ENCODE measurements at places on chromosomes 7 and 10.

DNA sequence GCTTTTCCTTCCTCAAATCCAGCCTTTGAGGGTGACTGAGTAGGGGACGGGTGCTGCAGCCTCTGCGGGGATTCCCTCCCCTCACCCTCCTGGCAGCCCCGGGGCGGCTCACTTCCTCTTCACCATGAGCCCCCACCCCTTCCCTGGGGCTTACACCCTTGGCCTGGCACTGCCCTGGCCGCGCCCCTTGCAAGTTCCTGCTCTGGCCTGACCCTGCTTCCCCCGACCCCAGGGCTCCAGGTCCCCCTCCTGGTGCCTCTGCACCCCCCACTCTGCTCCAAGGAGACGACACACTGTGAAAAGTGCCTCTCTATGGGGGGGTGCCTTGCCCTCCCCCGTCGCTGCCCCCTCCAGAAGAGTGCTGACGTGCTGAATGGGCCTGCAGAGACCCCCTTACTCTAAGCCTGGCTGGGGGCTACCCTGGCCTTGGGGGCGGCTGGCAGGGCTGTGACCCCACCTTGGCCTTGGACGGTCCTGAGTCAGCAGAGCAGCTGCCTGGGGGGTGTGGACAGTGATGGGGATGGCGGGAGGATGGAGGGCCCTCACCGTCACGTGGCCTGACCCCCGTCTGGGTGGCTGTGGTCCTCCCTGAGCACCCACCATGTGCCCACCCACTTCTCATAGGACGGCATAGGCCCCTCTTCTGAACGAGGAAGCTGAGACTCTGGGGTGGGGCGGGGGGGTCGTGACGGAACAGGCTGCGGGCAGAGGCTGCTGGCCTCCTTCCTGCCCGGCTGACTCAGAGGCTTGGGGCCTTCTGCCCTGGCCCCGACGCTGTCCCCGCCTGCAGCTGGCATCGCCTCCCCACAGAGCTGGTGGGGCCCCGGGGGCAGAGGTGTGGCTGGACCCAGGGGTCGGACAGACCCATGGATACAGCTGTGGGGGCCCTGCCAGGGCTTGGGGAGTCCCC lies 9.8 kb downstream of the LFNG start:
- DNase-seq = no peak

DNA sequence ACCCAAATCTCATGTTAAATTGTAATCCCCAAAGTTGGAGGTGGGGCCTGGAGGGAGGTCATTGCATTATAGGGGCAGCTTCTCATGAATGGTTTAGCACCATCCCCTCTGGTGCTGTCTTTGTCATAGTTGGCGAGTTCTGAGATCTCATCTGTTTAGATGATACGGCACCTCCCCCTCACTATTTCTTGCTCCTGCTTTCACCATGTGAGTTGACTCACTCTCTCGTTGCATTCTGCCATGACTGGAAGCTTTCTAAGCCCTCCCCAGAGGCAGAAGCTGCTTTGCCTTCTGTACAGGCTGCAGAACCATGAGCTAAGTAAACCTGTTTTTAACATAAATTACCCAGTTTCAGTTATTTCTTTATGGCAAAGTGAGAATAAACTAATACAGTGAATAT lies 18.9 kb upstream of the ZNF138 start:
- DNase-seq = no peak

GRCh38 chr10:14389981-14390590 lies 59.4 kb upstream of the FRMD4A start:
- DNase-seq = no peak

GRCh38 chr7:11607686-11608085 lies 224.3 kb downstream of the THSD7A start:
- no peak for DNase-seq

DNA sequence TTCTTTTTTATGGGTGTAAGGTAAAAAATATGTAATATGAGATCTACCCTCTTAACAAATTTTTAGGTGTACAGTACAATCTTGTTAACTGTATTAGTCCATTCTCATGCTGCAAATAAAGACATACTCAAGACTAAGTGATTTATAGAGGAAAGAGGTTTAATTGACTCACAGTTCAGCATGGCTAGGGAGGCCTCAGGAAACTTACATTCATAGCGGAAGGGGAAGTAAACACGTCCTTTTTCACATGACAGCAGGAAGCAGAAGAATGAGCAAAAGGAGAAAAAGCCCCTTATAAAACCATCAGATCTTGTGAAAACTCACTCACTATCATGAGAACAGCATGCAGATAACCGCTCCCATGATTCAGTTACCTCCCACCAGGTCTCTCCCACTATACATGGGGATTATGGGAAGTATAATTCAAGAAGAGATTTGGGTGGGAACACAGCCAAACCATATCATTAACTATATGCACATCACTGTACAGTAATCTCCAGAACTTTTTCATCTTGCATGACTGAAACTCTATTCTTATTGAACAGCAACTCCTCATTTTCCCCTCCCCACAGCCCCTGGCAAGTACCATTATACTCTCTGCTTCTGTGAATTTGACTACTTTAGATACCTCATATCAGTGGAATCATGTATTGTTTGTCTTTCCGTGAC lies 127.4 kb downstream of the WNT2 start:
- DNase-seq = no peak
